ENCODE measurements at places on chromosomes 1 and 21. TPM values are rescaled to one million over a fixed set of nuclear protein-coding genes. Genes with fewer than 3 reads are reported as not detected.
A peak's percentile ranks its signal among the peaks of the same experiment; 100 is the strongest.

B3GALT2 gene
- 5.8 TPM for total RNA-seq

DNA sequence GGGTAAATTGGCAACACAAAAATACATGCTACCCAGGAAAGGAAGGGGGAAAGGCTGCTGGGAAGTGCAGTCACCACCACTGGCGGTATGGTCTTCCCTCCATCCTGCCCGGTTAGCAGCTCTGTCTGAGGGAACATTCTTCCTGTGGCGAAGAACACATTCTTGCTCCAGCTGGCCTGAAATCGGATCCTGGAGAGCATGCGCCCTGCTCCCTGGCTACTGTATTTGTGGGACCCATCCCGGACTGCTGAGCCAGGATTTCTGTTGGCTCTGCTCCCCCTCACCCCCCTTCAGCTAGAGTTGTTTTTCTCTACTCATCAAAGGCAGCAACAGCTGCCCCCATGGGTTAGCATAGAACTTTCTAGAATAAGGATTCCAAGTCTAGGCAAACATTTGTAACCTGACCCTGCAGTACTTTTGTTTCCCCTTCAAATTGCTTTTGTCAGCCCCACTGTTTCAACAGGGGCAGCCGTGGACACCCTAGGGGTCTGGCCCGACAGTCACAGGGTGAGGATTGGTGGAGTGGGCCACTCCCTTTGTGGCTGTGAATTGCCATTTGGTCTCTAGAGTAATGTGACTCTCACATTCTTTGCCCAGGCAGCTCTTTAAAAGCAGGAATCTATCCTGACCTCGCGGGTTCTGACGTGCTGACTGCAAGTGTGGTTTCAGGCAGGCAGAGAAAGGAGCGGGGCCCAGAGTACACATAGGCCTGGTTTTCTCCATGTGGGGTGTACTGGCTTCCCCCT is 157.7 kb downstream of the TOMM20 start:
- peak overlapping the region; percentile 95 for H3K27ac ChIP-seq
- H3K4me1 ChIP-seq, result peaks cover 38% of the 10 kb centered on the region
- no peaks in the 10 kb centered on the region for H3K36me3 ChIP-seq
- no peaks in the 10 kb centered on the region for H3K27me3 ChIP-seq
- DNase-seq, result peak; percentile 98

DNA sequence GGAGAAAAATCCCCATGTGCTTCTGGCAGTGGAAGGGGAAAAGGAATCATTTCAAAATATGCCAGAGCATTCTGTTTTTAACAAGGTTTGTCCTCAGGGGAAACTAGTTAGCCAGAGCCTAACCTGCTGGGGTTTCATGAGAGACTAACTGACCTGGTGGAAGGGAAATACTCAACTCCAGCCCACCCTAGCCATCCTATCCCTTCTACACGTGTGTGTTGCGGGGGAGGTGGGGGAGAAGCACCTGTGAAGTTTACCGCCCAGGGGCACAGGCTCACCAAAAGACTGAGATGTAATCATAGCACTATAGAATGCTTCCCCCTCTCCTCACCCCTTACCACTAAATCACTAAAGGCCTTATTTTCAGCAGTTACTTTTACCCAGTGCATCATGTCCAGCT is 139.5 kb downstream of the GRIK3 start:
- no peak overlapping the region for H3K27ac ChIP-seq
- H3K36me3 ChIP-seq, result no peaks in the 10 kb centered on the region
- no peak for DNase-seq
- H3K4me1 ChIP-seq, result no peaks in the 10 kb centered on the region

DNA sequence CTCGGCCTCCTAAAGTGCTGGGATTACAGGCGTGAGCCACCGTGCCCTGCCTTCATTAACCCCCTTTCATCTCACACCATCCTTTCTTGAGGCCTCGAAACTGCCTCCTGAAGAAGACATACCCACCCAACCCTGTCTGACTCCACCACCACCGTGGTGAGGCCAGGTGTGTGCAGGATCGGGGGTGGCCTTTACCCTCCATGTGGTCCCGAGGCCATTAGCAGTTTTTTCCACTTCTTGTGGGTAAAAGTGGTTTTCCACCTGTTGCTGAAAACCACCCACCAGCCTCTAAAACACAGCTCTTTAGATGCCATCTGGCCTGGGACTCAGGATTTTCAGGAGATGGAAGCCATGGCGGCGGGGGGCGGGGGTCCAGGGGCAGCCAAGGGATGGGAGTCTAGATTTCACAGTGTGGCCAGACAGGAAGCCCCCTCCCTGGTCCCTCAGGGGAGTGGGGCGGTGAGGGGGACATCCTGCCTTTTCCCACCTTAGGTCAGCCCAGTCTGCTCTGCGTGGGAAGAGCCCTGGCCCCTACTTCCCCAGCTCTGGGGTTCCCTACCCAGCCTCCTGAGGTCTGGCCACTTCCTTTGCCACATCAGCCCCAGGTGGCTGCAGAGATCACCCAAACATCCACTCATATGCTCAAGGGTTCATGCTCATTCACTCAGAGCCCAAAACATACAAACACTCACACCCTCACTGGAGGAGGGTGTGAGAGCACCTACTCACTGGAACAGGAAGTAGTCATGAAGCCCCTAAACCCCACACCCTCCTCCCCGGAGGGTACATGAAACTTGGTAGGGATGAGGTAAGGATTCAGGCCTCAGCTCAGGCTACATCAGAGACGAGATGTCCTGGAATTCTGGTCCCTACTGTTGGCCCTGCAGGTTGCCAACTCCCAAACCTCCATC is 2.3 kb downstream of the FGR start:
- DNase-seq, result no peak
- H3K4me1 ChIP-seq, result no peaks in the 10 kb centered on the region
- peaks cover 63% of the 10 kb centered on the region for H3K27me3 ChIP-seq
- H3K27ac ChIP-seq, result no peak overlapping the region

- H3K4me3 ChIP-seq, result no peak overlapping the region
- H3K27me3 ChIP-seq, result no peaks in the 10 kb centered on the region
- peak; percentile 31 for DNase-seq
These were observed 6.0 kb downstream of the DYNLT5 start for GRCh38 chr1:66758241-66758755.

DNA sequence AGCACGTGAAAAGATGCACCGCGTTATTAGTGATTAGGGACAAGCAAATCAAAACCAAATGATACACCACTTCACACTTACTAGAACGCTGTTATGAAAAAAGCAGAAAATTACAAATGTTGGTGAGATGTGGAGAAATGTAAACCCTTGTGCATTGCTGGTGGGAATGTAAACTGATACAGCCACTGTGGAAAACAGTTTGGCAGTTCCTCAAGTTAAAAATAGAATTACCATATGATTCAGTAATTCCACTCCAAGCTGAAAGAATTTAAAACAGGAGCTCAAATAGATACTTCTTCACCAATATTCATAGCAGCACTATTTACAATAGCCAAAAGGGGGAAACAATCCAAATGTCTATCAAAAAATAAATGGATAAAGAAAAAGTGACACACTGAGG is 10.3 kb upstream of the EVI5 start:
- no peaks in the 10 kb centered on the region for H3K27me3 ChIP-seq
- H3K4me3 ChIP-seq, result no peak overlapping the region
- DNase-seq, result peak; percentile 87
- H3K27ac ChIP-seq, result no peak overlapping the region

- peaks cover 9% of the 10 kb centered on the region for H3K27me3 ChIP-seq
- H3K4me1 ChIP-seq, result no peaks in the 10 kb centered on the region
- H3K36me3 ChIP-seq, result no peaks in the 10 kb centered on the region
These were observed 47.5 kb upstream of the EEIG2 start for GRCh38 chr1:108512239-108513043.

- H3K36me3 ChIP-seq, result no peaks in the 10 kb centered on the region
- H3K4me1 ChIP-seq, result 0 out of 2 replicates have a peak, but pooled peaks cover 1% of the 10 kb centered on the region
- no peak overlapping the region for H3K27ac ChIP-seq
- no peak for DNase-seq
- no peak overlapping the region for H3K4me3 ChIP-seq
These were observed 407.1 kb downstream of the LMO4 start for GRCh38 chr1:87735750-87736149.

Measured in IMR-90 (cell line).